ENCODE measurements at places on chromosomes 2 and 18. TPM values are rescaled to one million over a fixed set of nuclear protein-coding genes. Genes with fewer than 3 reads are reported as not detected.
A peak's percentile ranks its signal among the peaks of the same experiment; 100 is the strongest.

GRCh38 chr2:189056200-189057106 lies 82.3 kb downstream of the COL3A1 start:
- DNase-seq = no peak
- no peak overlapping the region for H3K27ac ChIP-seq
- no peaks in the 10 kb centered on the region for H3K4me1 ChIP-seq
- H3K27me3 ChIP-seq = no peaks in the 10 kb centered on the region
- no peak overlapping the region for H3K4me3 ChIP-seq

GRCh38 chr2:85986121-85986520 lies 97.3 kb upstream of the ST3GAL5 start:
- no peak overlapping the region for H3K27ac ChIP-seq
- H3K4me3 ChIP-seq = no peak overlapping the region
- DNase-seq = no peak
- H3K36me3 ChIP-seq = no peaks in the 10 kb centered on the region

DNA sequence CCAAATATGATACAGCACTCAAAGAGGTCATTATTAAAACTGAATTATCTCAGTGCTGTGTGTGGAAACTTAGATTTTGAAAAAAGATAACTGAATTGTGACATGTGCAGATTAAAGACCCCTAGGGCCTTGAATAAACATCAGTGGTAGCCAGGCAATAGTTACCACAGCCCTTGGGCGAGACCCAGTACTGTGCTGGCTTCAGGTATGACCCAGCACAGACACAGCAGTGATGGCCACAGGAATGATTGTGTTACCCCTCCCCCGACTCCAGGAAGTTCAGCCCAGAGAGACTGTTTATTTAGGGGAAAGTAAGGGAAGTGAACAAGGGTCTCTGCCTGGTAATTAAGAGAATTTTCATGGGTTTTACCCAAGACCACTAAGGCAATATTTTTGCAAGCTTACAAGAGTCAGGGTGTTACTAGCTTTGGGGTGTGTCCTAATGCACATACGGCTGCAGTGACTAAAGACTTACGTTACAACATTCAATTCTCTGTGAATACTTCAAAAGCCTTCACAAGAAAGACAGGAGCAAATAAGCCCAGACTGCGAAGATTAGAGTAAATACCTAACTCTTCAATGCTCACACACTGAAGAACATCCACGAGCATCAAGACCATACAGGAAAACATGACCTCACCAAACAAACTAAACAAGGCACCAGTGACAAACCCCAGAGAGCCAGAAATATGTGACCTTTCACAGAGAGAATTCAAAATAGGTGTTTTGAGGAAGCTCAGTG lies 28.2 kb upstream of the ITGAV start:
- no peak overlapping the region for H3K4me3 ChIP-seq
- no peaks in the 10 kb centered on the region for H3K27me3 ChIP-seq
- no peak for DNase-seq
- no peaks in the 10 kb centered on the region for H3K4me1 ChIP-seq
- H3K27ac ChIP-seq = no peak overlapping the region
- H3K36me3 ChIP-seq = no peaks in the 10 kb centered on the region

GRCh38 chr2:195559431-195559914 lies 97.6 kb upstream of the SLC39A10 start:
- no peaks in the 10 kb centered on the region for H3K27me3 ChIP-seq
- DNase-seq = peak; percentile 49
- peak overlapping the region; percentile 93 for H3K27ac ChIP-seq
- no peak overlapping the region for H3K4me3 ChIP-seq

- no peak overlapping the region for H3K4me3 ChIP-seq
- no peaks in the 10 kb centered on the region for H3K4me1 ChIP-seq
- H3K27ac ChIP-seq = no peak overlapping the region
- no peaks in the 10 kb centered on the region for H3K27me3 ChIP-seq
- DNase-seq = no peak
These were observed 30.3 kb downstream of the ALMS1 start for GRCh38 chr2:73415906-73416305.

DNA sequence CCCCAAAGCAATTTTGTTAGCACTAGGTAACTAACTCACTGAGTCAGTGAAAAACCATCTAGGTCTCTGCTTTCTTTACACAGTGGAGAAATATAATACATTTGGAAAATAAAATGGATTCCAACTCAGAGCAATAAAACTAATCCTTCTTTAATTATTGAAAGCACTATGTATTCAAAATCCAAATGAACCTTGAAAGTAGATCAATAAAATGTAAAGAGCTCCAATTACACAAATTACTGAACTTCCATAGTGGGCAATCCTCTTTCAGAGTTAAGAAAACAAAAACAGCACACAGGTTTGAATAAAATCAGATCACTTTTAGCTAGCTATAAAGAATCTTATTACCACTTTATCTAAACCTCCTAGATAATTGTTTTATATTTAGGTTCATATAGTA lies 208.1 kb downstream of the NR4A2 start:
- H3K27ac ChIP-seq = no peak overlapping the region
- H3K4me3 ChIP-seq = no peak overlapping the region
- DNase-seq = no peak
- no peaks in the 10 kb centered on the region for H3K27me3 ChIP-seq
- H3K4me1 ChIP-seq = no peaks in the 10 kb centered on the region

DNA sequence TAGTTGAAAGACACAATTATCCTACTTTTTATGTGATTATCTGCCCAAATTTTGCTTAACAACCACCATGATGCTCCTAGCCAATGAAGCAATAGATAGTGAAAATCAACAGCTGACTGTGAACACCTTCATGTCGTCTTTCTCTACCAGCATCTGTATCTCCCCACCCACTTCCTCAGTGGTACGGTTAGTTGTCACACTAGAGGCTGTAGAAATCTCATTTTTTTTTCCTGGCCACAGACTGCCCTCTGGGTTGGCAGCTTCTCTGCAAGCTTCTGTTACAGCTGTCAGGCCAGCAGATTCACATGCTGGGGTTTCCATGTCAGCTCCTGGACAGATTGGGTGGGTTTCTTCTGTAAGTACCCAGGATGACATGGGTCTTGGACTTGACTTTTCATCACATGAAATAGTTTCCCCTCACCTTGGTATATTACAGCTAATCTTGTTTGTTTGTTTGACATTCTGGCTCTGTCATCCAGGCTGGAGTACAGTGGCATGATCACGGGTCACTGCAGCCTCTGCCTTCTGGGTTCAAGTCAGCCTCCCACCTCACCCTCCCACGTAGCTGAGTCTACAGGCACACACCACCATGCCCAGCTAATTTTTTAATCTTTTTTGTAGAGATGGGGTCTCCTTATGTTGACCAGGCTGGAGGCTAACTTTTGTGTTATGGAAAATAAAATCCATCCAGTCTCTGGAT lies 24.3 kb downstream of the STAT4 start:
- no peak for DNase-seq
- H3K27me3 ChIP-seq = no peaks in the 10 kb centered on the region
- H3K4me3 ChIP-seq = no peak overlapping the region
- no peak overlapping the region for H3K27ac ChIP-seq
- no peaks in the 10 kb centered on the region for H3K4me1 ChIP-seq
- H3K36me3 ChIP-seq = no peaks in the 10 kb centered on the region

- H3K4me1 ChIP-seq = no peaks in the 10 kb centered on the region
- H3K27ac ChIP-seq = no peak overlapping the region
- no peaks in the 10 kb centered on the region for H3K27me3 ChIP-seq
- H3K4me3 ChIP-seq = no peak overlapping the region
- DNase-seq = no peak
- peaks cover 14% of the 10 kb centered on the region for H3K36me3 ChIP-seq
These were observed 9.6 kb downstream of the ACKR3 start for GRCh38 chr2:236579048-236579745.

- no peak for DNase-seq
- H3K36me3 ChIP-seq = no peaks in the 10 kb centered on the region
- no peak overlapping the region for H3K4me3 ChIP-seq
- peaks cover 13% of the 10 kb centered on the region for H3K4me1 ChIP-seq
- peaks cover 8% of the 10 kb centered on the region for H3K27me3 ChIP-seq
These were observed 15.7 kb downstream of the B3GNT7 start for GRCh38 chr2:231411237-231411636.

- no peaks in the 10 kb centered on the region for H3K27me3 ChIP-seq
- H3K4me3 ChIP-seq = no peak overlapping the region
- no peak for DNase-seq
These were observed 174.9 kb downstream of the RAB3GAP1 start for GRCh38 chr2:135226961-135227360.

GRCh38 chr2:168156661-168157060 lies 90.7 kb downstream of the STK39 start:
- no peaks in the 10 kb centered on the region for H3K27me3 ChIP-seq
- H3K4me1 ChIP-seq = peaks cover 10% of the 10 kb centered on the region

DNA sequence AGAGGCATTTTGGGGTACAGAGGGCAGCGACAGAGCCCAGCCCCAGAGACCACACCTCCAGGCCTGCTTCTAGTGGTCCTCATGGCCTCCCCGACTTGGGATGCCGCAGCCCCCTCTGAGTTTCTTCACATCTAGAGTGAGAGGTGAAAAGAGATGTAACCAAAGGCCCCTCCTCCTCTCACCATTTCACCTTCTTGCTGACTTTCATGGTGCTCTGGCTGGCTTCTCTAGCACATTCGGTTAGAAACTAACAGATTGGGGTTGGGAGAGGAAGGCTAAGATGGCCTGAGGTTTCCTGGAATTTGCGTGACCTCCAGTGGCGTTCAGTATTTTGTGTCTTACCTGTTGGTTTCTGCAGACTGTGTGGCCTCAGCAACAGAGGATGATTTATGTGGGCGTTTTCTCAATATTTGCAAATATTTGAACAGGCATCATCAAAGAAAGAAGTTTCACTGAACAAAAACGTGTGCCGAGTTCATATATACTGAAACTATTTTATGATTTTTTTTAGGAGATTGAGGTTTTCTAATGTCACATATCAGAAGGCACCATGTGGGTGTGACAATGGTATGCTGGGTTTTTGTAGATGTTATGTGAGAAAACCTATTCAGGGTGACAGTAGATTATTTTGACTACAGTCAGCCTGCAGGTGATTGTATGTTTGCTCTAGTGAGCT lies 69.9 kb upstream of the BCL2L11 start:
- H3K4me1 ChIP-seq = no peaks in the 10 kb centered on the region
- no peaks in the 10 kb centered on the region for H3K36me3 ChIP-seq
- DNase-seq = no peak

DNA sequence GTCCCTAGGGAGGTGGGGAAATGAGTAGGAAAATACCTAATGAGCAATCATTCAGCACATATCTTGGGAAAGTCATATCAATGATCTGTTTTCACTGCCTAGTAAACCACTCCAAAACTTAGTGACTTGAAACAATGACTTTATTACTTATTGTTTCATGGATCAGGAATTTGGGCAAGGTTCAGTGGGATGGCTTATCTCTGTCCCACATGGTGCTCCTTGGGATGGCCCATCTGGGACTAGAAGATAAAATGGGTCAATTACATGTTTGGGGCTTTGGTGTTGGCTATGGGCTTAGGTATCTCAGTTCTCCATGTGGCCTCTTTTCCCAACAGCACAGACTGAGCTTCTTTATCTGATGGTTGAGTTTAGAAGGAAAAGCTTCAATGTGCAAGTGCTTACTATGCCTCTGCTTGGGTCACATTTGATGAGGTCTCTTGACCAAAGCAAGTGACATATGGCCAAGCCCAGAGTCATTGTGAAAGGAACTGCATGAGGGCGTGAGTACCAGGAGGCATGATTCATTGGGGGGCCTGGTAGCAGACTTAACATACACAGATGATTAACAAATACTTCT lies 218.1 kb upstream of the TNP1 start:
- no peaks in the 10 kb centered on the region for H3K4me1 ChIP-seq
- H3K36me3 ChIP-seq = no peaks in the 10 kb centered on the region

GRCh38 chr2:196635156-196635555 lies 4.4 kb upstream of the CCDC150 start:
- no peaks in the 10 kb centered on the region for H3K36me3 ChIP-seq
- no peak overlapping the region for H3K4me3 ChIP-seq
- no peaks in the 10 kb centered on the region for H3K27me3 ChIP-seq
- H3K27ac ChIP-seq = no peak overlapping the region
- no peak for DNase-seq
- H3K4me1 ChIP-seq = peaks cover 6% of the 10 kb centered on the region

DNA sequence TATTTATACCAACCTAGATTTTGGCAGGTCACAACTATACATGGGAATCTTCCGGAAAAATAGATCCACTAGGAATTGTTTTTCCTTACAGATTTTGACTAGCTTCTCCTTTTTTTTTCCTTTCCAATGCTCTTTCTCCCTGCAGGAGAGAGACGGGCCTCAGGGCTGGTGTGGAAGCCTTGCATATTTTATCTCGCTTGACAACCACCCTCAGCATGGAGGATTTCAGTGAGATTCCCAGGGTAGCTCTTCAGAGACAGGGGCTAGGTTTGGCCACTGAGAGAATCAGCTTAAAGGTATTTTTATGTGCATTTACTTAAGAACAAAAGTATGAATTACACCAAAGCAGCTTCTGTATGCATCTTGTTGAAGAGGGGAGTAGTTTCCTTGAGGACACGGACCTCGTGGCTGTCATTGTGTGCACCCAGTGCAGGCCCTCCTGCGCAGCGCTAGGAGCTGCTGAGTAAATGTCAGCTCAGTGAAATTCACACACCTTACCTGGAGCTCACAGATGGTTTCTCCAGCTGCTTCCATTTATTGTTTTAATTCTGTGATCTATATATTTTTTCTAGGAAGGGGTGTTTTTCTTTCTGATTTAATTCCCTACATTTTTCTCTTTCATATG lies 54.4 kb downstream of the TRAPPC12 start:
- no peak overlapping the region for H3K27ac ChIP-seq
- peaks cover 46% of the 10 kb centered on the region for H3K36me3 ChIP-seq
- DNase-seq = no peak
- no peak overlapping the region for H3K4me3 ChIP-seq

GRCh38 chr2:210428393-210429179 lies 48.0 kb downstream of the LANCL1 start:
- H3K4me1 ChIP-seq = no peaks in the 10 kb centered on the region
- H3K4me3 ChIP-seq = no peak overlapping the region
- no peak overlapping the region for H3K27ac ChIP-seq
- peaks cover 2% of the 10 kb centered on the region for H3K36me3 ChIP-seq
- DNase-seq = no peak

GRCh38 chr2:126945118-126945517 lies 46.4 kb downstream of the TEX51 start:
- H3K27ac ChIP-seq = no peak overlapping the region
- no peaks in the 10 kb centered on the region for H3K4me1 ChIP-seq
- no peaks in the 10 kb centered on the region for H3K36me3 ChIP-seq
- no peak overlapping the region for H3K4me3 ChIP-seq
- DNase-seq = no peak

The GKN1 gene
- polyA plus RNA-seq = not detected

The CRYBA2 gene
- polyA plus RNA-seq = not detected

The FOXI3 gene
- not detected for polyA plus RNA-seq

The FSIP2 gene
- not detected for polyA plus RNA-seq

The EHD3 gene
- polyA plus RNA-seq = 1.4 TPM

The PPM1G gene
- 47.3 TPM for polyA plus RNA-seq

The DLX1 gene
- not detected for polyA plus RNA-seq

The IMP4 gene
- polyA plus RNA-seq = 58.5 TPM

The SEPTIN10 gene
- 4.4 TPM for polyA plus RNA-seq

The INPP4A gene
- 20.7 TPM for polyA plus RNA-seq

The STPG4 gene
- 0.24 TPM for polyA plus RNA-seq

The DNAJC5G gene
- not detected for polyA plus RNA-seq

The GAL3ST2 gene
- not detected for polyA plus RNA-seq

The PLB1 gene
- polyA plus RNA-seq = 35.8 TPM

All from CD14-positive monocyte (primary cell).